ENCODE measurements at places on chromosomes 2 and 18.

- DNase-seq, result no peak
Measured at GRCh38 chr2:216555274-216555673, 56.6 kb downstream of the RPL37A start.

GRCh38 chr2:234998404-234999211 lies 46.8 kb downstream of the SH3BP4 start:
- DNase-seq, result no peak

DNA sequence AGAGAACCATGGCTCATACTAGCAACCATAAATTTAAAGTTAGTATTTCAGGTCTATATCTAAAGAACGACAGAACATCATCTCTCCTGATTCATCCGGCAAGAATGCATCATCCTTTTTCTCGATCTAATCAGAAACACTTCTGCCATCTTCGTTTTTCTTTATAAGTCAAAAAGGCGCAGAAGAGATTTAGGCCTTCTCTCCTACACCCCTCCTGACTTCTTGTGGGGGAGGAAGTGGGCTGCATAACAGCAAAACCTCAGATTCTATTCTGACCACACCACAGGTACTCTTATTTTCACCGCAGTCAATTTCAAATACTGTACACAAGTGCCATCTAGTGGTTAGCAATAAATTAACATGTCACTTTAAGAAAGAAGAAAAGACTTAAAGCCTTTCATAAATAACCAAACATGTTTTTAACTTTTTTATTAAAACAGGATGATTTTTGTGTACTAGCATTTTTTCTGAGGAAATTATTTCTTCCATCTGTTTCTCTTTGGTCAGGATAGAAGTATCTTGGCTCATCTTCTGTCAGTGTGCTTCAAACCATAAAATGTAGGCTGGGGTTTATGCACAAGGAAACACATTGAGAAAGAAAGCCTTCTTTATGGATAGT lies 48.4 kb upstream of the PIK3C3 start:
- DNase-seq, result peak; percentile 44

DNA sequence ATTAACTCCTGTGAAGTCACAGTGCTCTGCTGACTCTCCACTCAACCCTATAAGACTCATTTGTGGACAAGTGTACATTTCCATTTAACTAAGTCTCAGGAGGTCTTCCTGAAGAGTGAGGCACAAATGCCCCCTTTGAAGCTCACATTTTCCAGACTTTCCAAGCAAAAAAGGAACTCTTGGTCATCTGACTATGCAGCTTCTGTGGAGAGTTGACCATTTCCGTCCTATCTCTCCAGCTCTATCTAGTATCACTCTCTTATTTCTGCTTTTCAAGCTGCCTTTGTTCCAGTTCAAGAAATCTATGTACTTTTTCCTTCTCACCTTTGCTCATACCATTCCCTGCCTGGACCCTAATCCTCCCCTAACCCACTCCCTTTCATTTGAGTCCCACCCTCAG lies 77.0 kb downstream of the ANTXR1 start:
- no peak for DNase-seq

Measured in CD4-positive, alpha-beta T cell treated with Interleukin-6 at 100 ng/mL for 8 hours (primary cell).